RKO (cell line): ENCODE measurements at places on chromosomes 16 and 17.
A peak's percentile ranks its signal among the peaks of the same experiment; 100 is the strongest.

DNA sequence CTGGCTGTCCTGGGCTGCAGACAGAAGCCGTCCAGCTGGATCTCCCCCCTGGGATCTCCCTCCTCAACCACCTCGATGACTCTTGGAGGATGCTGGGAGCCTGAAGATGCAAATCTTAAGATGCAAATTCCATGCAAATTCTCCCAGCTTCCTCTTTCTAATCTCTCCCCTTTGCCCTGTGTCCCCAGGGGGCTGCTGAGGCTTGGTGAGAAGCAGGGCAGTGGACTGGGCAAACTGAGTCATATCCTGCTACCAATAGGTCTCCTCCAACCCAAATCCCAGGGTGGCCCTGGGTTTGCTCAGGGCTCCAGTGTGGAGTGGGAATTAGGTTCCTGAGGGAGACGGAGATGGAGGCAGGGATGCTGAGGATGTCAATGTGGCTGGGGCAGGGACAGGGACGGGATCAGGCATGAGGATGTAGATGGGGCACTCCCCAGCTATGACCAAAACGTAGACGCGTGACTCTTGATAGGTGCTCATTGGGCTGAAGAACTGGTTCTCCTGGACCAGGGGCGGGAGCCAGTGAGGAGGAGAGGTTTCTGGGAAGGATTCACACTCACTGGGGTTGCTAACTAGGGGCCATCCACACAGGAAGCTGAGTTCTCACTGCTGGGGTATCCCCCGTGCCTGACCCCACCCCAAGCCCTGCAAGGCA, 3.6 kb upstream of the ALOX12B start:
- DNase-seq, result no peak

DNA sequence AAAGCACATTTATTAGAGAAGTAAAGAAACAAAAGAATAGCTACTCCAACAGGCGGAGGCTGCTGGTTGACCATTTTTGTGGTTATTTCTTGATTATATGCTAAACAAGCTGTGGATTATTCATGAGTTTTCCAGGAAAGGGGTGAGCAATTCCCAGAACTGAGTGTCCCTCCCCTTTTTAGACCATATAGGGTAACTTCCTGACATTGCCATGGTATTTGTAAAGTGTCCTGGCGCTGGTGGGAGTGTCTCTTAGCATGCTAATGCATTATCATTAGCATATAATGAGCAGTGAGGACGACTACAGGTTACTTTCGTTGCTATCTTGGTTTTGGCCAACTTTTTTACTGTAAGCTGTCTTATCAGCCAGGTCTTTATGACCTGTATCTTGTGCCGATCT, 12.2 kb upstream of the HS3ST4 start:
- DNase-seq, result no peak

DNA sequence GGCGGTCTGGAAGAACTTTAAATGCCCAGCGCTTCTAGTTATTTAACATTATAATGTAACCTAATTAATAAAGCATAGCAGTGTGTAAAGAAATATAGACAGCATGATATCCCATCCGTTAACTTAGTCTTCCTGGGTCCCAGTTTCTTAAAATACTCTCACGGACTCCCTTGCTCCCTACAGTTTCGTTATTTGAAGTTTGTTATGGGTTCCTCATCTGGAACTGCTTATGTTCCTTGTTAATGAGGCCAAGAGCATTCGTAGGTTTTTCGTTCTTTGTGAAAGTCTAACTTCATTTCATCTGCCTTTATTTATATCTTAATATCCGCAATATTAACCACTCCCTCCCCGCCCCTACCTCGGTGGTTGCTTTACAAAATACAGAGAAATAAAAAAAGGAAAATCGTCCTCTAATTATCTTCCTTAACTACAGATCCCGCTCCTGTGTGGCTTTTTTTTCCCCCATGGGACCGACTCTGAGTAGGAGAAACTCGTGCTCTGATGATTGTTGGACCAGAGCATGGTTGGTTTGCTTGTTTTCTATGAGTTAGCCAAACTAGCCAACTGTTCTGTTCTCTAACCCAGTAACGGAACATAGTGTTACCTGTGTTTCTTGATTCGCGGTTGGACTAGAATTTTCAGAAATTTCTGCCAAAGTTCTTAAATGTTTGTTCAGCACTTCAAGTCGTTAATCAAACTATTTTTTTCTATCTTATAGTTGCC, 863 bp downstream of the ADPRM start:
- peak; percentile 36 for DNase-seq

- no peak for DNase-seq
Observed at GRCh38 chr17:72158895-72159885, 38.4 kb downstream of the SOX9 start.

DNA sequence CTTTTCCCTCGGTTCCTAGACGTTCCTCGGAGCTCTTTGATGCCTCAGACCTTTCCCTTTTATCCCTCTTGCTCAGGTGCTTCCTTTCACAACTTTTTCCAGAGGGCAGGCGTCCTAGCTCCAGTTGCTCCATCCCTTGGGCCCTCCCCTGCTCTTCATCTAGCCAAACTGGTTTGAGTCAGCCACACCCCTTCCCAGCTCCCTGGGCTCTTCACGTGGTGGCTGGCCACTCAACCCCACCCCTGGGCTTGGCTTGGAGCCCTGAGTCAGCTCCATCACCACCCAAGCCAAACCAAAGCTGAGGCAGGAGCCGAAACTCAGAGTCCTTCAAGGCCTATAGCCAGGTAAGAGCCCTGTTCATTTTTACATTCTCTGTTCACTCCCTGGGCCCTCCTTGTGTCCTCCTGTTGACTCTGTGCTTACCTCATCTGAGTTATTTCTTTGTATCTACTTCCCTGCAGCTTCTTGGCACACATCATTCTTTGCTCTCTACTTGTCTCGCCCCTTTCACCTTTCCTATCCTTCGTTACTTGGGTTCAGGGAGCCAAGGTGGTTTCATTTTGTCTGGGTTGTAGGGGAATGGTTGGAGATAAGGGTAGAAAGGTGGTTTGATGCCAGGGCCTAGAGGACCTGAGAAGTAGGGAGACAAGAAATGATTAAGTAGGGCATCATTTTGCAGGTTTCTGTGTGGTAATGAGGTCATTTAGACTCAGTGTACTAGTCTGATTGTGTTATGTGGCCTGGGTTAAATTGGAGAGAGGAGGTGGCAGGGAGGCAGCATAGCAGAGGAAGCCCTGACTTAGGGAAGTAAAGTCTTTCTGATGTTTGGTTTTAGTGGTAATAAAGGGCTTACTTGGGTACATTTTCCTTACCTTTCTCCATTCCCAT, 7.6 kb upstream of the PHKG2 start:
- DNase-seq, result no peak

- DNase-seq, result no peak
Observed at GRCh38 chr16:68233085-68233834, 2.7 kb downstream of the ESRP2 start.

GRCh38 chr16:84013787-84014569, 28.6 kb downstream of the SLC38A8 start:
- DNase-seq, result peak; percentile 54

GRCh38 chr16:73037845-73038570, 9.9 kb downstream of the ZFHX3 start:
- no peak for DNase-seq

GRCh38 chr16:12959072-12959471, 57.7 kb downstream of the SHISA9 start:
- DNase-seq, result no peak

DNA sequence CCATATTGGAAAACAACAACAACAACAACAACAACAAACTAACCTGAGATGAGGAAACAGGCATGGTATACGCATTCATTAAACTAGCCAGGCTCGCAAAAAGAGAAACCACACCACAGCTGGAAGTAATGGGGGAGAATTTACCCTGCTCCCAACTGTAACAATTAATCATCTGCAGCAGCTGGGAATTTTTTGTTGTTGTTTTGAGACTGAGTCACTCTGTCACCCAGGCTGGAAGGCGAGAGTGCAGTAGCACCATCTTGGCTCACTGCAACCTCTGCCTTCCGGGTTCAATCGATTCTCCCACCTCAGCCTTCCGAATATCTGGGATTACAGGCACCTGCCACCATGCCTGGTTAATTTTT, 16.3 kb downstream of the PRPSAP1 start:
- DNase-seq, result no peak

- no peak for DNase-seq
Observed at GRCh38 chr17:21378553-21378952, 2.4 kb downstream of the KCNJ12 start.

GRCh38 chr16:17205279-17206211, 265.2 kb downstream of the XYLT1 start:
- no peak for DNase-seq

- DNase-seq, result no peak
Observed at GRCh38 chr17:51230306-51230705, 29.5 kb downstream of the MBTD1 start.

- no peak for DNase-seq
Observed at GRCh38 chr17:74290340-74290739, 16.3 kb downstream of the DNAI2 start.

DNA sequence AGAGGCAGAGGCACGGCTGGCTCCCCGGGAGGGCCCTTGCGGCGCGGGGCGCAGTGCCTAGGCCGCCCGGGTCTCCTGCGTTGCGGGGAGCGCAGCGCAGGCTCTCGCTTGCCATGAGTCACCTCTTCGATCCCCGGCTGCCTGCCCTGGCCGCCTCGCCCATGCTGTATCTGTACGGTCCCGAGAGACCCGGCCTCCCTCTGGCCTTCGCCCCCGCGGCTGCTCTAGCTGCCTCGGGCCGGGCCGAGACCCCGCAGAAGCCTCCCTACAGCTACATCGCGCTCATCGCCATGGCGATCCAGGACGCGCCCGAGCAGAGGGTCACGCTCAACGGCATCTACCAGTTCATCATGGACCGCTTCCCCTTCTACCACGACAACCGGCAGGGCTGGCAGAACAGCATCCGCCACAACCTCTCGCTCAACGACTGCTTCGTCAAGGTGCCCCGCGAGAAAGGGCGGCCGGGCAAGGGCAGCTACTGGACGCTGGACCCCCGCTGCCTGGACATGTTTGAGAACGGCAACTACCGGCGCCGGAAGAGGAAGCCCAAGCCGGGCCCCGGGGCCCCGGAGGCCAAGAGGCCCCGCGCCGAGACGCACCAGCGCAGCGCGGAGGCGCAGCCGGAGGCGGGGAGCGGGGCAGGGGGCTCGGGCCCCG, 390 bp downstream of the FOXL1 start:
- DNase-seq, result no peak

- peak; percentile 40 for DNase-seq
Observed at GRCh38 chr16:64983963-64984362, 137.9 kb downstream of the CDH11 start.

DNA sequence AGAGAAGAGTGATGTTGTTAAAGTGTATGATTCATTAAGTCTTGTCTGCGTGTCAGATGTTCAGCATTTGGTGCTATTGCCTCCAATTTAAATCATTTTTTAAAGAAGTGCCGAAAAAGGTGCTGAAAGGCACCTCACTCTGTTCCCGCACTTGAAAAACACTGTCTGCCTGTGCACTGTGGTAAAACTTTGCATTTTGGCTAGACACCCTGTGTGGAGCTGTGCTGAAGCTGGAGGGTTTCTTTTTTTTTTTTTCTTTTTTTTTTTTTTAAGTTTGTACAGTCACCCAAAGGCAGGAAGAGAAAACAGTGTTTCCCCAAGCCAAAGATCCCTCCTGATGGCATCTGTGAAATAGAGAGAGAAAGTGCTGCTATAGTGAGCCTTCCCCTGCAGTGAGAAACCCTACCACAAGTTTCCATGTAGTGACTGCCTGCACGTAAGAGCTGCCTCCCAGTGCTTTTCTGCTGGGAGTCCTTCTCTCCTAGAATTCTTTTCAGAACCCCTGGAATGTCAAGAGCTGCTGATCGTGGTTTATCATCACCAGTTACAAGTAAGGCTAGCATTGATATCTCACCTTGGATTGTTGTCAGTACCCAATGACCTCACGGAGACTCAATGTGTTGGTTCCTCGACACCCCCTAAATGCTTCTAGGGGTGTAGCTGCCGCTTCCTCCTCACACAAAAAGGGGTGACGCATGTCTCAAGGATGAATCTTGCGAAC, 116.0 kb upstream of the SOX9 start:
- DNase-seq, result no peak

DNA sequence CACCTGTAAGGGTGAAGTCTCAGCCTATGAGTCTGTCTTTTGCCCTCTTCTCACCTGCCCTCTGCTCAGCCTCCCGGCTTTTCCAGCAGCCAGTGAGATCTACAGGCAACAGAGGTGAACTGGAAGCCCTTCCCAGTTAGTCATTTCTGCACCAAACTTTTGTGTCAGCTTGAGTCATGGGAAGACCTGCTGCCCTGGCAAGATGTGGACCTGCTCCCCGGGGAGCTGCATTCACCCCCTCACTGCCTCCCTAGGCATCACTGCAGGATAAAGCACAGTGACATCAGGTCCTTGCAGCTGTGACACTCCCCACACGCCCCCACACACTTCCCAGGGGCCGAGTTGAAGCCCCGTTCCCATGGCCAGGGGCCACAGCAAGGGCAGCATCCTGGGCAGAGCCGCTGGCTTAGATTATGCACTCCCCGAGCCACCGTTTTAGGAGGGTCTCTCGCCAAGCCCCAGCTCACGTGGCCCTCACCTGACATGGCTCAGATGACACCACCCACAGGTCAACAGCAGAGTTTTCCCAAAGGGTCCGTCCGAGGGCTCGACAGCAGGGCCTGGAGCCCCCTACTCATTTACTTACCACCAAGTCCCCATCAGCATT, 6.5 kb upstream of the ABR start:
- DNase-seq, result no peak

GRCh38 chr17:51725185-51725584, 433.3 kb downstream of the CA10 start:
- no peak for DNase-seq

DNA sequence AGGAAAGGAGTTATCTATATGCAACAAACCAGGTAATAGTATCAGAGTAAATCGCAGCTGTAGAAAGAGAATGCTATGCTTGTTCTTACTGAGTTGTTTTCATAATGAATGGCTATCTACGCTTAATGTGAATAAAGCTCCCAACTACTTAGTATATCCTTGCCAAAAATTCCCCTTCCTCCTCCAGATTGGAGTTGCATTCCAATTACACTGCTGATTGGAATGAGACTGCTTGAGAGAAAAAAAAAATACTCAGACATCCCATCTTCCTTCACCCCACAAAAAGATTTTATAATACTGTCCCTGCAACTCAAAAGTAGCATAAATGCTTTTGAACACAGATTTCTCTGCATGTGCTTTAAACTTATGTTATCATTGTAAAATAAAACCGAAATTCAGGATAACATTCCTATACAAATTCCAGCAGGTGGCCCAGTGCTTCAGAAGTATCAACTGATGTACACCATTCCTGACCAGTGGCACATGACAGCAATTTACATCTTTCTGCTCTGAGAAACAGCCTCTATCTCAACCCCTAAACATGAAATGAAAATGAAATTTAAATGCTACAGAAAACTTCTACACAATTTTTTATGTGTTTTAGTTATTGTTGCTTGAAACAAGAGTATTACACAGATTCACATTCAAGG, 47.0 kb downstream of the SMURF2 start:
- DNase-seq, result no peak
